Mucosa of descending colon (tissue), 3 donors: ENCODE measurements at places on chromosomes 11 and 22. TPM values are rescaled to one million over a fixed set of nuclear protein-coding genes. Genes with fewer than 3 reads are reported as not detected.
A peak's percentile ranks its signal among the peaks of the same experiment; 100 is the strongest.

The PGM2L1 gene
- total RNA-seq, result 12.2 TPM

The DNAJB7 gene
- total RNA-seq, result 0.14 TPM

DNA sequence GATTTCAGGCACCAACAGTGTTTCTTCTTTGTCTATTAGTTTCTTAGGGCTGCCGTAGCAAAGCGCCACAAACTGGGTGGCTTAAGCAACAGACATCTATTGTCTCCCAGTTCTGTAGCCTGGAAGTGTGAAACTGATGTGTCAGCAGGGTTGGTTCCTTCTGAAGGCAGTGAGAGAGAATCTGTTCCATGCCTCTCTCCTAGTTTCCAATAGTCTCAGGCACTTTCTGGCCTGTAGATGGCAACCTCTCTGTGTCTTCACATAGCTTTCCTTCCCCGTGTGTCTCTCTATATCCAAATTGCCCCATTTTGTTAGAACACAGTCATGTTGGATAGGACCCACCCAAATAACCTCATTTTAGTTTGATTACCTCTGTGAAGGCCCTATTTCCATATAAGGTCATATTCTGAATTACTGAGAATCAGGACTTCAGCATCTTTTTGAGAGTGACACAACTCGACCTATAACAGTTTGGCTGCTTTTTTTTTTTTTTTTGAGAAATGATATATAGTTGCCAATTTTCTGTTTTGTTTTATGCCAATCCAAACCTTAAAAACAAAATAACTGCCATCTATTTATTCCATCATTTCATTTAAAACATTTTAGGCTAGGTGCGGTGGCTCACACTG, 108.2 kb downstream of the SLC36A4 start:
- DNase-seq, result peak; percentile 68

DNA sequence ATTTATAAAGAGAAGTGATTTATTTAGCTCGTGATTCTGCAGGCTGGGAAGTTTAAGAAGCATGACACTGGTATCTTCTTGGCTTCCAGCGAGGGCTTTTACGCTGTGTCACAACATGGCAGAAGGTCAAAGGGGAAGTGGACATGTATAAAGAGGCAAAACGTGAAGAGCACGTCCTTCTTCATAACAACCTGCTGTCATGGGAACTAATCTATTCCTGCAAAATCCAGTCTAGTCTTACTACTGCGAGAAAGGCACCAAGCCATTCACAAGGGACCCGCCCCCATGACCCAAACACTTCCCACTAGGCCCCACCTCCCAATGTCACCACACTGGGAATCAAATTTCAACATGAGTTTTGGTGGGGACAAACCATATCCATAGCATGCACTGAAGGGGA, 58.3 kb downstream of the AMOTL1 start:
- no peak for DNase-seq

- DNase-seq, result no peak
Measured at GRCh38 chr22:46096706-46097230, 53.6 kb upstream of the PPARA start.

DNA sequence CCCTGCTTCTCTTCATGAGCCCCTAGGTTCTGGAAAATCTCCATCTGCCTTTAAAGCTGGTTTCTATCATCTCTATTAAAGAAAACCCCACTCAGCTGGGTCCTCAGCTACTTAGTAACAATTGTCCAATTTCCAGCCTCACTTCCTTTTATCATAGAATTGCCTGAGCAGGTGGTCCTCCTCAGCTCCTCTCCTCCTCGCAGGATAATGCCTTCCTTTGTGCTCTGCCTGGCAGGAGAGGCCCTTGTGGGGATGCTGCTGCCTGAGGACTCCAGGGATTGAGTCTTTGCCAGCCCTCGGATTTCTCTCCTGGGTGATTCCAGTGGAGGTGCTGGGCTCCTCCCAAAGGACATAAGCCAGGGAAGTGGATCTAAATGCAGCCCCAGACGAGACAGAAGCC, 448.3 kb downstream of the INSC start:
- no peak for DNase-seq

GRCh38 chr11:128498721-128499245, 88.6 kb downstream of the ETS1 start:
- DNase-seq, result no peak

The GVQW3 gene
- total RNA-seq, result 3.3 TPM

The NRGN gene
- 1.7 TPM for total RNA-seq

The DESI1 gene
- 26.3 TPM for total RNA-seq

- DNase-seq, result no peak
Measured at GRCh38 chr22:42617155-42617983, 2.7 kb upstream of the POLDIP3 start.

The NPAS4 gene
- not detected for total RNA-seq

DNA sequence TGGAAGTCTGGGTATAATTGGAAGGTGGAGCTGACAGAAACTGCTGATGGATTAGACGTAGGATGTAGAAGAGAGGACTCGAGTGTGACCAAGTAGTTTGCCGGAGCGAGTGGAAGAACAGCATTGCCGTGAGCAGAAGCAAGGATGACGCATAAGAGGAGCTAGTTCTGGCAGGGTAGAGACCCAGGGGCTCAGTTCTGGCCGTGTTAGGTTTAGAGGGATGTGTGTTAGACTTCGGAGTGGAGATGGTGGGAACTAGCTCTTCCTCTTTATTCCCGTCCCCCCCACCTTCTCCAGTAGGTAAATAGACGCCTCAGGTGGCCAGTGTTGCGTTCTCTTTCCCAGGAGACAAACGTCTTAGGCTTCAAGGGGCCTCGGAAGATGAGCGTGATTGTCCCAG, 19.1 kb downstream of the TUB start:
- no peak for DNase-seq

DNA sequence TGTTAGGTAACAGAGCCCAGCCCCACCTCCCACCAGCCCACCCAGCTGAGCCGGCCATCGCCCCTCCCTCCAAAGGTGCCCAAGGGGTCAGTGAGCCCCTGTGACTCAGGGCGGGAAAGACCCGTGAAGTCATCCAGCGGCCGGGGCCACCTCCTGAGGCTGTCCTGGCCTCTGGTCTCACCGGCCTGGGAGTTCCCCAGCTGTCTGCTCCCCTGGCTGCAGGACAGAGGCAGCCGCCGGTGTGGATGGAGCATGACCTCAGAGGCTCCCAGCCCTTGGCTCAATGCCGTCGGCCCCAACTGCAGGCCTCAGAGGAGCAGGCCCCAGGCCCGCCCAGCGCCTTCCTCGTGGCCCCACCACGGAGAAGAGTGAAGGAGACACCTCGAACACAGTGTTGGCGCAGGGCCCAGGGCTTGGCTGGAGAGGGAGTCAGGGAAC, 28.7 kb downstream of the RPL3 start:
- DNase-seq, result no peak

DNA sequence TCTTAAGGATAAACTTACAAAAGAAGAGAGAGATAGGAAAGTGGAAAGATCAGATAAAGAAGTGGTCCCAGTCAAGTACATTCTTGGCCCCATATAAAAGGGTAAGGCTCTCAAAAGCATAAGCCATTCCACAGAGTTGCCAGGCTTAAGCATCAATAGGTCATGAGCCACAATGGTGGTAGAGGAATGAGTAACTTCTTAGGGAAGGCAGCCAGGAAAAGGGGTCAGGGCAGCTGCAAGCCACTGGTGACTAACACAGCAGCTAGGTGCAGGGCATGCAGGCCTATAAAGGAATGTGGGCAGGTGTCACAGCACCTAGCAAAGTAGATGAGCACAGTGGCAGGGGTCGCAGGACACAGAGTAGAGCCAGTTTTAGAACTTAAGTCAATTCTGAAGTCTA, 302.6 kb upstream of the FAT3 start:
- no peak for DNase-seq

GRCh38 chr11:122714004-122714403, 58.5 kb downstream of the UBASH3B start:
- no peak for DNase-seq

DNA sequence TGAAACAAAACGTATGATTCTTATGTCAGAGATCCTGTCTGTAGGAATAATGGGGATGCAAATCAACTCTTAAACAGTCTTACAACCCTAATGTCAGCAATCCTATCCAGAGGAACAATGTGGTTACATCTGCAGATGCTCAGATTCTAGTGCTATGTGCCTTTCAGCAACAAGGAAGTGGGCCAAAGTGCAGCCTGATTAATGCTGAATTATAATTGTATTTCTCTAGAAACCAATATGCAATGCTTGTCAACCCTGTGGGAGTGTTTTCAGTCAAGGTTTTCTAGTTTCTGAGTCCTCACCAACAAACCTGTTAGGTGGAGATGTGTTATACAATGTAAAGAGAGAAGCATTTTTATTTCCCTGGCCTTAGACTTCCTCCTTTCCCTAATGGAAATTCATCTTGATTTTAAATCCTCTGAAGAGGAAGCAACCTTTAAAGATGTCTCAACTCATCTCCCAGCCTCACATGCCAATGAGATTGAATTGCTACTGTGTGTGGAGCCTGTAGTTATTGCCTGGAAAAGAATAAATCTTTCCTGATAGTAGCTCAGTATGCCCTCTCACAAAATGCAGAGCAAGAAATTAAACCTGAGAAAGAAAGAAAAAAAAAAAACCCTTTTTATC, 26.2 kb upstream of the TMEM123 start:
- no peak for DNase-seq

The P2RX6 gene
- total RNA-seq, result 1.6 TPM

The OR8D4 gene
- 0.87 TPM for total RNA-seq

DNA sequence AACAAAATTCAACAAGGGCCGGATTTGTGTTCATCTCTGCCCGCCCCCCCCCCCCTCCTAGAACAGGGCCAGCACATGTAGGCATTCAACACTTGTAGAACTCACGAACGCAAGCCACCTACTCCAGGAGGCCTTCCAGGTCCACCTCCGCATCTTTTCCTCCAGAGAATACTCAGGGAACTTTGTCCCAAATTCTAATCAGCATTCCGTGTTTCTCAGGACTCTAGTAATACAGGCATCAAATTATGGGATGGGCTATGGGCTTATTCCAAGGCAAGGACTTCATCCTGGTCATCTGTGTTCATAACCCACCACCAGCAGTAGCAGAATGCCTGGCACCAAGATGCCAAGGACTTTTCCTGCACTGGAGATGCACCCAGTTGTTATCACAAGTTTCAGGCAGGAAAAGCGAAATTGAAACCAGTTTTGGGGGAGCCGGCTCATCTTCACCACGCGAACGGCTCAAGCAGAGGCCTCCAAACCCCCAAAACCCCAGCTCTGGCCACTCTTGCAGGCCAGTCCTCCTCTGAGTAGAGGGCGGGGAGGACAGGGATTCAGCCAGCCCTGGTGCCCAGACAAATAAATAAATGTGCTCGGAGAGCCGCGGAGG, 462 bp downstream of the UBE2L6 start:
- DNase-seq, result peak; percentile 41

DNA sequence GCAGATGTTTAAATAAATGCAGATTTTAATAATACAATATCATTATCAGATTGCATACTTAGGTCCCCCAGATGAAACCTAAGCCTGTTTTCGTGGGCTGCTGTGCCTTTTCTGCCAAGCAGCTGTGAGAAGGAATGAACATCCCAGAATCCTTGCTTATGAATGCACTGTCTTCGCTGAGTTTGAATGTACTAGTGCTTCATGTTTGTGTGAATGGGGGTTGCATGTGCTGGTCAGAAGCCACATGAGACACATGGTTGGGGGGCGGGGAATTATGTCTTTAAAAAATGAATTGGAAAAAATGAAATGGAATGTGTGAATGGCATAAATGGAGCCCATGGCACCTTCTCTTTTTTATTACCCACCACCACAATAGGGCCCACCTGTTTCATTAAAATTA, 125.4 kb upstream of the HSD17B12 start:
- no peak for DNase-seq

- DNase-seq, result no peak
Measured at GRCh38 chr22:37432708-37433054, 5.4 kb upstream of the ELFN2 start.

The HORMAD2 gene
- total RNA-seq, result not detected

GRCh38 chr22:31400023-31400397, 606 bp downstream of the DRG1 start:
- no peak for DNase-seq

DNA sequence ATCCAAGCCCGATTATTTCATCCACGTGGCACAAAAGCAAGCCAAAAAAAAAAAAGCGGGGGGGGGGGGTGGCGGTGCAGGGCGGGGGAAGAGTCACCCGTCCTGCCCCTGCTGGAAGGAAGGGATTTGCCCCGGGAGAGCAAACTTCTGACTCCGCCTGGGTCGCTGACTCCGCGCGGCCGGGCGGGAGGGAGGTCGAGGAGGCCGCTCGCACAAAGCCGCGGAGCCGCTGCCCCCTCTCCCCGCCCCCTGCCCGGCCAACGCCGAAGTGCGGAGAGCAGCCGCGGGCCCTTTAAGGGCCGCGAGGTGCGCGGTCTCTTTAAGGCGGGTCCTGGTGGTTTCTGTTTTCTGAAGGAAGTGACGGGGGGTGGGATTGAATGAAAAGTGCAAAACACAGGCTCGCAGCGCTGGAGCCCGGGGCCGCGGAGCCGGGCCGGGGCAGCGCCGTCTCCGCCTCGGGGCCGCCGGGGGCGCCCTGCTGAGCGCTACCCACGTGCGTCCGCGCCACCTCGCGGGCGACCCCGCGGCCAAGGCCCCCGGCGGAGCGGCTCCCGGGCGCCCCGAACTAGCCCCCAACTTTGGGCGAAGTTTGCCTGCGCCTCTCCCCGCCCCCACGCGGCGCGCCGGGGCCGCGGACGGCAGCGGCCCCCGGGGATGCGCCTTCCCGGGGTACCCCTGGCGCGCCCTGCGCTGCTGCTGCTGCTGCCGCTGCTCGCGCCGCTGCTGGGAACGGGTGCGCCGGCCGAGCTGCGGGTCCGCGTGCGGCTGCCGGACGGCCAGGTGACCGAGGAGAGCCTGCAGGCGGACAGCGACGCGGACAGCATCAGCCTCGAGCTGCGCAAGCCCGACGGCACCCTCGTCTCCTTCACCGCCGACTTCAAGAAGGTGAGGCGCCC, at the start of gene OAF:
TSS of gene OAF (plus strand) at position 407 of the 896 bp plus-strand sequence. CDS start at position 655, 248 bp downstream.
- DNase-seq, result peak; percentile 87

GRCh38 chr11:19187114-19187832, 14.5 kb downstream of the CSRP3 start:
- no peak for DNase-seq

The OR5A1 gene
- total RNA-seq, result not detected

- DNase-seq, result no peak
Measured at GRCh38 chr22:28019881-28020861, 101.1 kb upstream of the PITPNB start.

- peak; percentile 39 for DNase-seq
Measured at GRCh38 chr22:48955351-48956311, 872.0 kb downstream of the BRD1 start.

- no peak for DNase-seq
Measured at GRCh38 chr11:118922745-118923627, 2.7 kb downstream of the BCL9L start.

The CAPN1 gene
- 211 TPM for total RNA-seq
